ENCODE measurements at places on chromosomes 2 and 18. TPM values are rescaled to one million over a fixed set of nuclear protein-coding genes. Genes with fewer than 3 reads are reported as not detected.
A peak's percentile ranks its signal among the peaks of the same experiment; 100 is the strongest.

The SULT1C4 gene
- polyA plus RNA-seq = not detected

DNA sequence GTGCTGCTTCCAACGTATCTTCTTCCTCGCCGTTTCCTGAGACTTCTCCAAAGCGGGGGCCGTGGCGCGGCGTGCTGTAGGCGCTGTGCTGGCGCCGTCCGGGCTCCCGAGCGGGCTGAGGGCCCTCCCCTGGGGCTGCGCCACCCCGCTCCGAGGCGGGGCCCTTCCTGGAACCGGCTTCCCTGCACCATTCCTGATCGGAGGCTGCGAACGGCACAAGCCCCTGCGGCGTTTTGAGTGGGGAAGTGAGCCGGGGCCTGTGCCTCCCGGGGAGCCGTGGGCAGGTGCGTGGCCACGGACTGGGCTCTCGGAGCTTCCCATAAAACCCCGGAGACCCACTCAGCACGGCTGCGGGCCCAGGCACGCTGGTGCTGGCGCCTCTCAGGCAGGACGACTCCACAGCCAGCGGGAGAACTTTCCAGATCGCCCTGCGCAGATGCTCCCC lies 74.7 kb downstream of the PSMG2 start:
- peak; percentile 42 for DNase-seq

- peak; percentile 82 for DNase-seq
Observed at GRCh38 chr2:67561457-67561965, 164.4 kb downstream of the ETAA1 start.

The CCDC178 gene
- polyA plus RNA-seq = not detected

The CRYGD gene
- polyA plus RNA-seq = not detected

DNA sequence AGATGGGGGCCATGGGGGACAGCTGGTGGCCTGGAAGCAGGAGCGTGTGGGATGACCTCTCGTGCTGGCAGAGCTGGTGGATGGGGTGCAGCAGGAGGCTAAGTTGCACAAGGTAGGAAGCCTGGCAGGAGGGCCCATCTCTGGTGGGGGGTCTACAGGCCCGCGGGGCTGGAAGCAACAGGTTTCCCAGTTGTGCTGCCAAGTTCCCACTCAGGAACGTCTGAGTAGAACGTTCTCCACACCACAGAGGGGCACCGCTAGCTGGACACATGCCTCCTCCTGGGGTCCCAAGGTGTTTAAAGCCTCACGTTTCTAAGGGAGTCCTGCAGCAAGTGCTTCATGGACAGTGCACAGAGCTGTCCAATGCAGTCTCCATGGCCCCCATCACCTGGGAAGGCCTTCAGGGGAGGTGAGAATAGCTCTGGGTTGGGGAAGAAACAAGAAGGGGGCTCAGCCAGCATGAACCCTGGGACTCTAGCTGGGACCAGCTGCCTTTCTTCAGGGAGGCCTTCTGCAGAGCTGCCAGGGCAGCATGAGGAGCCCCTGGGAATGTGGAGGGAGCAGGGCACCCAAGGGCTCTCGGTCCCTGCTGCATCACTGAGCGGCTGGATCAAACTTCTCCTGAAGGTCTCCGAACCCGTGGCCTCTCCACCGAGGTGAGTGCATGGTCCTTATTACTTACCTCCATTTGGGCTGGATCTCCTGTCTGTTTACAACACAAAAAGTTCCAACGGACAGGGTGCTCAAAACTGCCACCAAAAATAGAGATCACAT lies 80.0 kb downstream of the TWIST2 start:
- DNase-seq = no peak

The TNFAIP6 gene
- 10.2 TPM for polyA plus RNA-seq

DNA sequence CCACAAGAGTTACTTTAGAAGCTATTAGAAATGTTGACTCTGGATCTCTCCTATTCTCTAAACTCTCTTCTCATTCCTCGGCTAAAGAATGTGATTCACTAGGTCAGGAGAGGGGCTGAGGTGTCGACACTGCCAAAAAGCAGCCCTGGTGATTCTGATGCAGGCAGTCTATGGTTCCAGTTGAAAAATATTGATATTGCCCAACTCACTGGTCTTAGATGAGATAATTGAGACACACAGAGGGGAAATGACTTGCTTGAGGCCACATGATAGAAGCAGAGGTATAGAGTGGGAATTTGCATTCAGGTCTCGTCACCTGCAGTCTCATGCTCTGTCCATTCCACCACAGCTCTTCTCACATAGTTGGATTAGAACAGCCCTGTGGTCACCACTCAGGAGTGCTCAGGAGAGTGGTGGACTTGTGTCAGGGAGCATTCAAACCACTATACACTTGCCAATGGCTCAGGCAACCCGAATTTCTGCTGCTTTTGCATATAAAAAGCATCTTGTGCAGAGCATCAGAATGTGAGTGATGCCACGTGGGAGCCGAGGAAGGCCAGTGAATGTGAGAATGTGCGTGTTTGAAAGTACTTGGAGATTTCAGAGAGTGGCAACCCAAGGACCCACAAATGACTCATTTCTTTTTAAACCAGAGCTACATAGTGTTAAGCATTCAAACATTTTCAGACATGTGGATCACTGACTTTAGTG lies 65.1 kb upstream of the CTLA4 start:
- peak; percentile 97 for DNase-seq

GRCh38 chr18:79856119-79857007 lies 58.6 kb downstream of the KCNG2 start:
- peak; percentile 43 for DNase-seq

The FOXD4L1 gene
- not detected for polyA plus RNA-seq

DNA sequence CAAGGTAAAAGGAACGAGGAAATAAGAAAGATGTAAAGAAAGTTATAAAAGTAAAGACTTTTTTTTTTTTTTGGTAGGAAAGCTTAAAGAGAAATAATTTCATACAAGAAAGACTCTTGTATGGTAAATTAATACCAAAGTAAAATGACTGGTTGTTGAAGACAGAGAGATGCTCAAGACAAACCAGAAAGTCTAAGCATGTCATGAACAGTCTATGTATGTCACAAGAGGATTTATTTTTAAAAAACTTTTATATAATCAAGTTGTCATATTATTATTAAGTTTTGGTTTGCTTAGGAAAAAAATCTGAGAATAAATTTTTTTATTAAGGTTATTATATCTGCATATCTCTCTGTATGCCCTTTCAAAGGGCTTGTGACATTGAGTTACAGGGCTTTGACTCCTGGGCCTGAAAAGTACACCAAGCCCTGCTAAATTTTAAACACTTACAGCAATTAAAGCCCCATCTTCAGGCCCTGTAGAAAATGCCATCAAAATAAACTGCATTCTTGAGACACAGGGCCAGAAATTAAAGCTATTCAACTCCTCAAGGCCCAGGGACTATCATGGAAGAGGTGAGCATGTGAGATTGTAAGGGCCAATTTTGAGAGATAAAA lies 10.9 kb upstream of the SGPP2 start:
- no peak for DNase-seq

The TDRD15 gene
- not detected for polyA plus RNA-seq

GRCh38 chr2:127108090-127108523 lies 1.2 kb upstream of the BIN1 start:
- DNase-seq = no peak

The B3GNT7 gene
- not detected for polyA plus RNA-seq

- no peak for DNase-seq
Observed at GRCh38 chr2:222288590-222289277, 10.1 kb downstream of the PAX3 start.

DNA sequence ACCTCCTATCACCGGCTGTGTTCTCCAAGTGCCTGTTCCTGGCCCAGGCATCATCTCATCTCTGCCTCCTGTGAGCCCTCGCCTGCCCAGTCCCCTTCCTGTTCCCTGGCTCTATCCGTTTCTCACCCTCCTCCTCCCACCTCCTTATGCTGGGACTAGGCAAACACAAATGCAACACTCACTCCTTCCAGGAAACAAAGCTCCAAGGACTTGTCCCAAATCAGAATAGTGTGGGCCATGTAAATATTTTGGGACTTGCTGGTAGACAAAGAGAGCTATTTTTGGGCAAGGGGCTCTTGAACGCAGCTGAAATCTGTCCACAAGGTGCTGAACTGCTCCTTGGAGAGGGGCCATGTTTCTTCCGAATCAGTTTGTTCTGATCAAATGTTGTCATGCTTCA lies 25.3 kb downstream of the MBP start:
- DNase-seq = no peak

- no peak for DNase-seq
Observed at GRCh38 chr18:49251451-49251850, 209.0 kb downstream of the DYM start.

DNA sequence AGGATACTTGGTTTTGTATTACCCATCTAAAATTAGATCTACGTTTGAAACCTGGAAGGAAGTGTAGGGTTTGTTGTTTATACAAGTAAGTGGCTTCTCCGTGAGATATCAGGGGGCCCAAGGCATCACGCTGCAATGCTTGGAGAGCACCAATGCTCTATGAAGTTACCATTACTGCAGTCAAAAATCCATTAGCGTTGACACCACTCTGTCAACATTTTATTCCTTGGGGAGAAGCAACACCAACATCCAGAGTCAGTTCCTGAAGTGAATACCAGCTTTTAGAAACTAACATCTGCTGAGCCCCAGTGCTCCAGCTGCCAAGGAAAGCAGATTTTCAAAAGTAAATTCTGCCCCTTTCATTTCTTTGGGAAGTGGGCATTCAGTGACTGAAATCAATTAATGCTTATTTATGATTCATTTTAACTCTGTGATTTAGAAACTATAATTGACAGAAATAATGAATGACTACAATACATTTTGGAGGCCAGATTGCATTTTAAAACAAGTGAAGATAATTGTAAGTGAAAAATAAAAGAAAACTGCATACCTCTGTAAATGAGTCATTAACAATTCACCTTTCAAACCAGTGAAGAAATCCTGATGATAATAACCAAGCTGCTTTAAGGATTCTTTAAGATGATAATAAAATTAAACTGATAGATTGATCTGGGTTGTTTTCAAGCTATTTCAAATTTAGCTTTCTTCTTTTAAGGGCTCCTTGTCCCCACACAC lies 30.5 kb downstream of the LRP1B start:
- no peak for DNase-seq

The CEBPZ gene
- 23.0 TPM for polyA plus RNA-seq

The ALKAL2 gene
- polyA plus RNA-seq = not detected

- DNase-seq = no peak
Observed at GRCh38 chr2:240460253-240460711, 24.8 kb downstream of the GPC1 start.

The GDF7 gene
- 0.03 TPM for polyA plus RNA-seq

DNA sequence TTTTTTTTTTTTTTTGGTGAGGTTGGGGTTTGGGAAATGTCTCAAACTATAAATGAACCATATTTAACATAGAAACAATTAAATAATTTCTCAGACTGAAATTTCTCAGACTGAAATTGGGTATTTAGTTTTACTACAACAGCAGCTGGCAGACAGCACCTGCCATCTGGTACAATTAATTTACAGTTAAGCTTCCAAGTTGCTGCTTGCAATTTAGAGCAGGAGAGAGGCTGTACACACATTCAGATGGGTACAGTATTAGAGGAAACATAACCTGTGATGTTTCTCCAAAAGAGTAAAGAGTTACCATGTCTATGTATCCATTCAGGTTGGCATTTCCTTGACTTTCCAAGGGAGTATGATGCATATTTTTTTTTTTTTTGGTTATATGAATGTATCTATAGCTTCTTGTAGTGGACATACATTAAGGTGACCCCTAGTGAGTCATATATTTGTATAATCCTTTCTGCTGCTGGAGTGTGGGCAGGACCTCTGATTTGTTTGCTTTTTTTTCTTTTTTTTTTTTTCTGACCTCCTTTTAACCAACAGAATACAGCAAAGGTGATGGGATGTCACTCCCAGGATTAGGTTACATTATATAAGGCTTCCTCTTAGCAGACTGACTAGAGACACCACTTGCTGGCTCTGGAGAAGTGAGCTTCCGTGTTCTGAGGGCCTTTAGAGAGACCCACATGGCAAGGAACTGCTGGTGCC lies 201.7 kb downstream of the PTH2R start:
- DNase-seq = no peak

- DNase-seq = no peak
Observed at GRCh38 chr2:170922634-170923494, 6.2 kb upstream of the GORASP2 start.

The MAP4K4 gene
- 20.3 TPM for polyA plus RNA-seq

- no peak for DNase-seq
Observed at GRCh38 chr2:12293874-12294273, 422.9 kb upstream of the TRIB2 start.

GRCh38 chr2:169619946-169620345 lies 35.8 kb downstream of the PPIG start:
- peak; percentile 6 for DNase-seq

The ZNF521 gene
- polyA plus RNA-seq = 7.8 TPM

DNA sequence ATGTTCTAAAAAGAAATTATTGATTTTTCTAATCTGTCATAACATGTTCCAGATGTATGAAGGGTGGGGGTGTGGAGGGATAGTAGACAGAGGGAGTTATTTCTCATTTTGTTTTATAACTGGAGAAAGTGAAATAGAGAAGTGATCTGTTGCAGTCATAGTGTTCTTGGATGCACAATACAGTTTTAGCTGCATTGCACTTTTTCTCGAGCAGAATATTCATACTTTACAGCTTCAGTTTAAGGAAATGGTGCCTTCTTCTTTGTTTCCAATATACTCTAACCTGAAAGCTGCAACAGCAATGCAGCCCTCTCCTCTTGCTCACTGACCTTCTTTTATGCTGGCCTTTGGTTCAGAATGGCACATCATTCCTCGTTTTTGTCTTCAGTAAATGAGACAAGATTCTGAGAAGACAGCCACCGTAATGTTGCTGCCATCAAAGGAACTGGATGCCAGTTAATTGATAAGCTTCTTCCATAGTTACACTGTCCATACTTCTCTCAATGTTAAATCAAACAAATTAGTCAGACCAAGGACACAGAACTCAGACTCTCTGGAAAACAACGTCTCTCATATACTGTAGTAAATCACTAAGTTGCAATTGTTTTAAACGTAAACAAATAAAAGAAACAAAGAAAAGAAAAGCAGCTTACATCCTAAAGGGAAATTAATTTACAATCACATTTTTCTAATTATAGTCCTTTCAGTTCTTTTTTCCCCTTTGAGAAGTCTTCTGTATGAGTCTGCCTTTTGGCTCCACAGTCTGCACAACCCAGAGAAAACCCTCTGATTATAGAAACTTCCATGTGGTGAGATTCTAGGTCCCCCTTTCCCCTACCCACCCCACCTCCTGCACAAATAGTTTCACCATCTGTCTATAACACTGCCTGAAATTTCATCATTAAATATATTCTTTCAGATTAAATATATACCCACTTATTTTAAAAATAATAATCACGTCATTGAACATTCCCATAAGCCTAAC lies 97.4 kb upstream of the UGP2 start:
- no peak for DNase-seq
